ENCODE measurements at places on chromosomes 2 and 18.

GRCh38 chr18:28086670-28087552 is 90.0 kb downstream of the CDH2 start:
- DNase-seq: no peak

GRCh38 chr2:173851141-173851641 is 114.0 kb downstream of the SP3 start:
- no peak for DNase-seq

GRCh38 chr2:190718652-190719526 is 70.0 kb downstream of the NAB1 start:
- DNase-seq: no peak

DNA sequence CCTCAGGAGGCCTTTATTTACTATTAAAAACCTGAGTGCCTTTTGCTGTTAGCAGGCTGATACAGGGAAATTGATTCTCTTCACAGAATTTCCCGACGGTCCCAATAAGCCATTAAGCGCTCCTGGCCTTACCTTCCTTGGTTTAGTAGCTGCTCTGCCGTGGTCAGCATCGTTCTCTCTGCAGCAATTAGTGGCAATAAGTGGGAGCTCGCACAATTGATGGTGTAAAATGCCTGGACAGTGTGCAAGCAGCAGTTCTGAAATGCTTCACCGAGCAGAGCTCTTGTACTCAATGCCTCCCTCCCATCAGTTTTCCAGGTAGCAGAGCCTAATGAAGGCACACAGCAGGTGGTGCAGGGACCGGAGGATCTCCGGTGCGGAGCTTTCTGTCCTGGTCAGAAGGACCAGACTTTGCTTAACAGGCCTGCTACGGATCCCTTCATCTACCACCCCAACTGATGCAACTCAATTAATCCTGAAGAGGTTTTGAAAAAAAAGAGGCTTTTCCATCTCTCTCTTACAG is 1.1 kb upstream of the LINC00305 start:
- DNase-seq: peak; percentile 13
